ENCODE measurements at places on chromosomes 6 and 20.
A peak's percentile ranks its signal among the peaks of the same experiment; 100 is the strongest.

DNA sequence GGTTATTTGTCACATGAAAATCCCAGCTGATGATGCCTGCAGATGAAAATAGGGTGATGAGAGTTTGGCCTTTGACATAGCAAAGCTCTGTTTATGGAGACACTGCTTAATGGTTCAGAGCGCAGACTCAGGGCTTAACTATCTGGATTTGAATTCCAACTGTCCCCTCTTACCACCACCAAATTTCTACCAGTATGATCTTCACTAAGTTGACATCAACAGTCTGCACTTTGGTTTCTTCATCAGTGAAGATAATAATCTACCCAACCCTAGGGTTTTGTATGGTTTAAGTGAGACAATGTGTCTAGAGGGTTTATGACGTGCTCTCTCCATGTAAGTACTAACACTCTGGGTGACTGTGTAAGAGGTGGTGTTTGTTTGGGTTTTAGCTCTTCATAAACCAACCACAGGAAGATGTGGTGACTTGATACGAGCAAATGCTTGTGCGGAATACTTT is 151.4 kb upstream of the TNFAIP3 start:
- DNase-seq = no peak

- peak; percentile 78 for DNase-seq
Observed at GRCh38 chr6:27867051-27867944, 44.9 kb downstream of the OR2B2 start.

GRCh38 chr6:141484711-141485110 is 648.0 kb upstream of the GJE1 start:
- DNase-seq = no peak

DNA sequence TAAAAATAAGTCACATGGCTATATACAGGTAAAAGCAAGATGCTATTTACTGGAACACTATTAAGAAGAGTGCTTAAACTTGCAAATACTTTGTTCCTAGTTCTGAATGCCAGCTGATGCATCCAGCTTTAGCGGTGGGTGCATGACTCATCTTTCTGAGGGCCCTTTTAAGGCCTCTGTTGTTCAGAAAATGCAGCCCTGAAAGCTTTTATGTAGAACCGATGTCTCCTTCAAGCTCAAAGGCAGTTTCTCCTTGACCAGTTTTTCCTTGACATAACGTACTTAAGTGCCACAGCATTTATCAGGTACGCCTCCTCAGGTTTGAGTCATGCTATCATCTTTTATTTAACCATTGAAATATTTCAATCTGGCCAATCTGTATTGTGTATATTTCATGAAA is 82.8 kb downstream of the MLIP start:
- DNase-seq = no peak

DNA sequence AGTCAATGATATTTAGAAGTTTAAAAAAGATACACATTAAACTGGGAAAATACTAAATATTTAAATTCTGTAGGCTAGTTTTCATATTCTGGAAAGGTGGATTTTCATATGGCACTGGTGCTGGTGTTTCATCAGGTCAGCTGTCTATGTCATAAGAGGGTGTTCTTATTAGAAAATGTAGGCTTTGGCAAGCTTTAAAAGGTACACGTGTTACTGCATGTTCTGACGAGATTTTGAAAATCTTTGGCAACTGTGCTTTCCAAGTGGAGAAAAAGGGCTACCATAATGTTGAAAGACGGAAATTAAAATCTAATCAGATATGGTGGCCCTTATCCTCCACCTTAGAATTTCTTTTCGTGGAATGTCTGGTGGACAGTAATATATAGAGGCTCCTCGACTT is 30.0 kb downstream of the SLC22A3 start:
- DNase-seq = no peak

DNA sequence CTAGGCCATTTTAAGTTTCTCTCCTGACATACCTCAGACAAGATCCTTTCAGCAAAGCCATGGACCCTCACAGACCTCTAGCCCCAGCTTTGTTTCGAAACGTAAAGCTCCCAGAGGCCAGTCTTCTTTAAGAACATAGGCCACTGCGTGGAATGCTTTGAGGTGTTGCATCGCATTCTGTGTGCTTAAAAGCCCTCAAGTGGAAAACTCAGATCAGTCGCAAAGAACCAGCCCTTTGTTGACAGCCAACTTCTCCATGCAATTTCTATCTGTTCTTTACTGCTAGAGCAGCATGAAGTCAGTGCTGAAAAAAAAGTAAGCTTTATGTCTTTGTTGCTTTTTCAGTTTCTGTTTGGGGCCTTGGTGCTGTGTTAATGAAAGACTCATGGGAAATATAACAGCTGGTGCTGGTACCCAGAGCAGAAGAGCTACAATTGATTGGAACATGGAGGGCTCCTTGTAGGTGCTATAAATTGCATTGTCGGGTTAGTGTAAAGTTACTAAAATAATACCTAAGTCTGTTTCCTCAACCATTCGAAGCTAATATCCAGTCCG is 142.6 kb downstream of the MAP3K7 start:
- no peak for DNase-seq

- DNase-seq = no peak
Observed at GRCh38 chr6:109781001-109781400, 89.9 kb downstream of the FIG4 start.

GRCh38 chr6:30463651-30464618 is 25.4 kb upstream of the HLA-E start:
- DNase-seq = peak; percentile 75

DNA sequence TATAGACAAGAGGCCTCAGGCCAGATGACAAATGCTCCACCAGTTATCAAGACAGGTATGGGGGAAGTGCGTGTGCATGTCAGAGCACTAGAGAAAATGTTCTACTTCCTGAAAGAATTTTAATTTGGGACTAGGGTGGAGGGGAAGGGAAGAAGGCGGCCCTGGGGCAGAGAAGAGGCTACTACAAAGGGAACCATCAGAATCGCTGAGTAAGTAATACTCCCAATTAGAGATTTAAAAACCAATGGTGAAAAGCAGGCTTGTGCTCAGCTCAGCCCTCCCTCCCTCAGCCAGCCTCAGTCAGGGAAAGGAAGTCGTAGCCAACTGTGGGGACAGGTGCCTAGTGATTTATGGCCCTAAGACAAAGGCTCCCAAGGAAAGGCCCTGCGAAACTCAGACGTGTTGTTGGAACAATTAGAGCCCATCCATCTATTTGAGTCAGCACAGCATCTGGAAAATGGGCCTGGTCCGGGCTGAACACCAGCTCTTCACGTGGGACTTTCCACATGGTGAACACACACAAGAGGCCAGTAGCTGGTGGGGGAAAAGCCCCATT is 15.0 kb upstream of the MAFB start:
- no peak for DNase-seq

DNA sequence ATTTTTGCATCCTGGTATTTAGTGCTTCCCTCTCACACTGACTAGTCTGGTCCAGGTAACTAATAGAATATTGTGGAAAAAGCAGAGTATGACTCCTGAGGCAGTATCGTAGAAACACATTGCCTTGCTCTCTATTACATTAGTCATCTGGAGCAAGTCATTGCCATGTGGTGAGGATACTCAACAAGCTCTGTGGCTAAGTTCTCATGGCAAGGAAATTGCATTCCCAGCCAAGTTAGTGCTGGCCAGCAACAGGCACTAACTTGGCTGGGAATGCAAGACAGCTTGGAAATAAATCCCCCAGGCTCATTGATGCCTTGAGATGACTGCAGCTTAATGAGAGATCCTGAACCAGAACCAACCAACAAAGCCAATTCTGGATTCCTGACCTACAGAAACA is 39.7 kb upstream of the HTR1B start:
- DNase-seq = no peak

DNA sequence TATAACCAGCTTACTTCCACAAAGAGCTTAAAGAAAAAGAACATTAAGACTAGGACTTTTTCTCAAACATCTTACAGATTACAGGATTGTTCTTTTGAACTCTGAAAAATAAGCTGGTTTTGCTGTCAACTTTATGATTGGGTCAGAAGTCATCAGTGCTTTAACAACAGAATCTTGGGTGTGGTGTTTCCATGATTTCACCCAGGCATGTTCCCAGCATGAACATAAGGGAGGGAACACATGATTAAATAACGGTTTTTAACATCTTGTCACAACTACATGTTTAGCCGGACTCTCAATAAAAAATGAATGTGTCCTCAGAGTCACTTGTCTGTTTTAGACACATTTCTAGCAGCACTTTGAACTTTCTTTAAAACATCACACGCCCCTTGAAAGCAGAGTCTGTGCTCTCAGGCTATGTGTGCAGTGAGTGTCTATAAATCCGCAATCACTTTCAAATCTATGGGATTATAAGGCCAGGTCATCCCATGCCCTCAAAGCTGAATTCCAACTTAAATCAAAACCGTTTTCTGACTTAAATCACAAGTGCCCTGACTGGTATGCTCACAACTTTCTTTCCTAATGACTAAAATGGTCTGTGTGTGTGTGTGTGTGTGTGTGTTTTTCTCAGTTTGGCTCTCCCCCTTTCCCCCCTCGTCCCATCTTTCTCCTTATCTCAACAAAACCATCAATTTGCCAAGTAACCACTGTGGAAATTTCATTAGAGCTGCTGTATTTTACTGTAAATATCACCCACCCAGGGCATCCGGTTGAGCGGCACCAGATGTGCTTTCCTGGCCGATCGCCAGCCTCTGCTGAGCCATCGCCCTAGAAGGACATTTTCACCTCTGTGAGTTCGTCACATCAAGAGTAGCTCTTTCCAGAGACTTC is 216.8 kb upstream of the DTNBP1 start:
- peak; percentile 19 for DNase-seq

DNA sequence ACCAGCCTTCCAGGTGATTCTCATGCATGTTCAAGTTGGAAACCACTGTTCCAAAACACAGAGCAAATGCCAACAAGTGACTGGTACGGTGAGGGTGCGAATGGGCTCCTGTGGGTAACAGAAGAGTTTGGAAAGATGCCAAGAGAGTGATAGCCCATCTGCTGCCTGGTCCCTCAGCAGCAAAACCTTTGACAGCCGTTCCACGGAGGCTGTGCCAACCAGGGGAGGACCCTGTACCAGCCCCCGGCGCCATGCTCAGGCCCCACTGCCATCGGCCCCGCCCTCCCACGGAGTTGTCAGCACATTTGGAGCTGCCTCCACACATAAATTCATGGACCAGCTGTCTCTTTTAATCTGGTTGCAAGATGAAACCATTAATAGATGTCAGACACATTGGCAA is 4.4 kb upstream of the PTPRT start:
- DNase-seq = no peak

GRCh38 chr20:22904386-22904785 is 130.7 kb upstream of the SSTR4 start:
- no peak for DNase-seq

- DNase-seq = no peak
Observed at GRCh38 chr20:3383878-3384495, 23.5 kb downstream of the DNAAF9 start.

DNA sequence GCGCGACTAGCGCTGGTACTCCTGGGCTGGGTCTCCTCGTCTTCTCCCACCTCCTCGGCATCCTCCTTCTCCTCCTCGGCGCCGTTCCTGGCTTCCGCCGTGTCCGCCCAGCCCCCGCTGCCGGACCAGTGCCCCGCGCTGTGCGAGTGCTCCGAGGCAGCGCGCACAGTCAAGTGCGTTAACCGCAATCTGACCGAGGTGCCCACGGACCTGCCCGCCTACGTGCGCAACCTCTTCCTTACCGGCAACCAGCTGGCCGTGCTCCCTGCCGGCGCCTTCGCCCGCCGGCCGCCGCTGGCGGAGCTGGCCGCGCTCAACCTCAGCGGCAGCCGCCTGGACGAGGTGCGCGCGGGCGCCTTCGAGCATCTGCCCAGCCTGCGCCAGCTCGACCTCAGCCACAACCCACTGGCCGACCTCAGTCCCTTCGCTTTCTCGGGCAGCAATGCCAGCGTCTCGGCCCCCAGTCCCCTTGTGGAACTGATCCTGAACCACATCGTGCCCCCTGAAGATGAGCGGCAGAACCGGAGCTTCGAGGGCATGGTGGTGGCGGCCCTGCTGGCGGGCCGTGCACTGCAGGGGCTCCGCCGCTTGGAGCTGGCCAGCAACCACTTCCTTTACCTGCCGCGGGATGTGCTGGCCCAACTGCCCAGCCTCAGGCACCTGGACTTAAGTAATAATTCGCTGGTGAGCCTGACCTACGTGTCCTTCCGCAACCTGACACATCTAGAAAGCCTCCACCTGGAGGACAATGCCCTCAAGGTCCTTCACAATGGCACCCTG is 1.6 kb downstream of the TPBG start:
- no peak for DNase-seq

DNA sequence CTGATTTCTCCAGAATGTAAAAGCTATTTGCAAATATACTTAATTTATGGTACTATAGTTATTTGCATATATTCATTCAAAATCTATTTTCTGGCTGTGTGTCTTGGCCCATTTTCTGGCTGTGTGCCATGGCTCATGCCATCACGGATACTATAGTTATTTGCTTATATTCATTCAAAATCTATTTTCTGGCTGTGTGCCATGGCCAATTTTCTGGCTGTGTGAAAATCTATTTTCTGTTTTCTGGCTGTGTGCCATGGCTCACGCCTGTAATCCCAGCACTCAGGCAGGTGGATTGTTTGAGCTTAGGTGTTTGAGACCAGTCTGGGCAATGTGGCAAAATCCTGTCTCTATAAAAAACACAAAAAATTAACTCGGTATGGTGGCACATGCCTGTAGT is 28.9 kb upstream of the RIPK1 start:
- no peak for DNase-seq

DNA sequence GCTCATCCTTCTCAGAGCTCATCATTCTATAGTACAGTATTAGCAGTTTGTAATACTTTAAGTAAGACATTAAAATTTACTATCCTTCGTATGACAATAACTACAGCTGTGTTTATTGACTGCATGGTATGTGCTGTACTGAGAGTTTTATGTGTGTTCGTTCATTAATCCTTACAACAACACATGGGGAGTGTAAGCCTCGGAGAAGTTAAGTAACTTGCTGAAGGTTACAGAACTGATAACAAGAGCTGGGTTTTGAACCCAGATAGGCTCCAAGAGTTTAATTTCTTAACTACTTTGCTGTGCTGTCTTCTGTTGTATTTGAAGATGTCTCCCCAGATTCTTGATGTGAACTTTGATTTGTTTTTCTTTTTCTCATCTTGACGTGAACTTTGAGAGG is 23.7 kb downstream of the BRPF3 start:
- DNase-seq = no peak

- no peak for DNase-seq
Observed at GRCh38 chr6:146985111-146985510, 219.1 kb upstream of the STXBP5 start.

DNA sequence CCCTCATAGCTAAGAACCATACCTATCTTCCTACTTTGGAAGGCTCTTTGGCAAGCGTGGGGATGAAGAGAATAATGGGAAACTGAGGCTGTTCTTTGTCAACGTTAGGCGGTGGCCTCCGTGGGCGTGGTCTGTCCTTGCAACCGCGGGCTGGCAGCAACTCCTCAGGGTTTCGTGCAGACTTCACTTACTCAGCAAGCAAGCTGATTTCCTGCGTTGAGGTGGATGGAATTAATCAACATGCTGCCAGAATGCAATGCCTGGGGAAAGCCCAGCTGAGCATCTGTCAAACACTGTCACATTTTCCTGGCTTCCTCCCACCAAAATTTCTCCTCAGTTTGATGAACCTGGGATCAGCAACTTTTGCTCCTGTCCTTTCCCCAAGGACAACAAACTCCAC is 9.2 kb upstream of the IL17F start:
- peak; percentile 37 for DNase-seq
